ENCODE measurements at places on chromosomes 7 and 10. TPM values are rescaled to one million over a fixed set of nuclear protein-coding genes. Genes with fewer than 3 reads are reported as not detected.

ASB10 gene
- total RNA-seq = not detected

ANXA11 gene
- total RNA-seq = 203 TPM

NYAP1 gene
- 1.8 TPM for total RNA-seq

SLC29A4 gene
- 4.2 TPM for total RNA-seq

ANAPC16 gene
- 55.9 TPM for total RNA-seq

CARD11 gene
- total RNA-seq = 0.84 TPM

BMPER gene
- total RNA-seq = 0.74 TPM

Data from bronchus fibroblast of lung (primary cell).